Suprapubic skin (tissue), 4 donors: ENCODE measurements at places on chromosomes 16 and 17. TPM values are rescaled to one million over a fixed set of nuclear protein-coding genes. Genes with fewer than 3 reads are reported as not detected.

The SLC5A10 gene
- 0.68 TPM for total RNA-seq

The MLKL gene
- total RNA-seq: 3.1 TPM

The LGALS9C gene
- total RNA-seq: not detected

GRCh38 chr16:22326771-22327445, 29.7 kb downstream of the POLR3E start:
- H3K27me3 ChIP-seq: no peaks in the 10 kb centered on the region
- no peak overlapping the region for H3K27ac ChIP-seq
- H3K36me3 ChIP-seq: peaks cover 89% of the 10 kb centered on the region
- H3K4me1 ChIP-seq: no peaks in the 10 kb centered on the region

- no peaks in the 10 kb centered on the region for H3K36me3 ChIP-seq
- H3K27me3 ChIP-seq: peaks cover 22% of the 10 kb centered on the region
- H3K4me3 ChIP-seq: no peak overlapping the region
- no peak for DNase-seq
- peaks cover 4% of the 10 kb centered on the region for H3K4me1 ChIP-seq
Observed at GRCh38 chr17:67016039-67016762, 28.2 kb upstream of the CACNG1 start.

- H3K27me3 ChIP-seq: peaks cover 29% of the 10 kb centered on the region
- no peak overlapping the region for H3K4me3 ChIP-seq
- no peaks in the 10 kb centered on the region for H3K4me1 ChIP-seq
- no peak for DNase-seq
- H3K27ac ChIP-seq: no peak overlapping the region
- no peaks in the 10 kb centered on the region for H3K36me3 ChIP-seq
Observed at GRCh38 chr17:77701996-77702395, 256.5 kb upstream of the TNRC6C start.

DNA sequence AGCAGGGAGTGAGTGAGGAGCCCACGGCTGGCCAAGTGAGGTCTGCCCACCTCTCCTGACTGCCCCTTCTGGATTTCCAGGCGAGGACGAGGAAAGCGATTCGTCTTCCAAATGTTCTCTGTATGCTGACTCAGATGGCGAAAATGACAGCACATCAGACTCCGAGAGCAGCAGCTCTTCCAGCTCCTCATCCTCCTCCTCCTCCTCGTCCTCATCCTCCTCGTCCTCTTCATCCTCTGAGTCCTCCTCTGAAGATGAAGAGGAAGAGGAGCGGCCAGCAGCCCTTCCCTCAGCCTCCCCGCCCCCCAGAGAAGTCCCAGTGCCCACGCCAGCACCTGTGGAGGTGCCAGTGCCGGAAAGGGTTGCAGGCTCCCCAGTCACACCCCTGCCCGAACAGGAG, 13.7 kb upstream of the HSD3B7 start:
- no peak overlapping the region for H3K27ac ChIP-seq
- no peaks in the 10 kb centered on the region for H3K27me3 ChIP-seq
- H3K4me1 ChIP-seq: no peaks in the 10 kb centered on the region
- no peak for DNase-seq
- H3K36me3 ChIP-seq: peaks cover 100% of the 10 kb centered on the region
- H3K4me3 ChIP-seq: no peak overlapping the region

DNA sequence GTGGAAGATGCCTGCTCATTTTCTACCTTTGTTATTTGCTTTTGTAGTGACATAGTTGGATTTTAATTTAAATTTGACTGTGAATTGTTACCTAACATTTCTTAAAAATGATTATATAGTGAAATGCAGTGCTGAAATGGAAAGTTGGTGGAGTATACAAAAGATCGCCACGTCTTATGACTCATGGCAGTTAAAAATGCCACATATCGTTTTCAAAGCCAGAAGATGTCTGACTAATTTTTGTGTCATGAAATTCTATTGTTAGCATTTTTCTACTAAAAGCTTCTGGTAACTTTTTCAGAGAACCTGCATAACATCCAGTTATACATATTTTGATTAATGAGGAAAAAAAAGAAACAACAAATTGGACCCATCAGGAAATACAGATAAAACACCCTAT, 20.6 kb downstream of the MAP2K4 start:
- H3K4me3 ChIP-seq: no peak overlapping the region
- no peaks in the 10 kb centered on the region for H3K36me3 ChIP-seq
- no peaks in the 10 kb centered on the region for H3K27me3 ChIP-seq
- no peak for DNase-seq
- H3K4me1 ChIP-seq: peaks cover 31% of the 10 kb centered on the region

GRCh38 chr16:17270683-17271109, 200.1 kb downstream of the XYLT1 start:
- H3K27me3 ChIP-seq: no peaks in the 10 kb centered on the region
- no peak overlapping the region for H3K4me3 ChIP-seq
- no peak overlapping the region for H3K27ac ChIP-seq
- peaks cover 8% of the 10 kb centered on the region for H3K4me1 ChIP-seq

- H3K27me3 ChIP-seq: no peaks in the 10 kb centered on the region
- no peak overlapping the region for H3K4me3 ChIP-seq
- DNase-seq: no peak
- H3K27ac ChIP-seq: no peak overlapping the region
- peaks cover 3% of the 10 kb centered on the region for H3K36me3 ChIP-seq
Observed at GRCh38 chr17:82670661-82671450, 22.6 kb upstream of the WDR45B start.

DNA sequence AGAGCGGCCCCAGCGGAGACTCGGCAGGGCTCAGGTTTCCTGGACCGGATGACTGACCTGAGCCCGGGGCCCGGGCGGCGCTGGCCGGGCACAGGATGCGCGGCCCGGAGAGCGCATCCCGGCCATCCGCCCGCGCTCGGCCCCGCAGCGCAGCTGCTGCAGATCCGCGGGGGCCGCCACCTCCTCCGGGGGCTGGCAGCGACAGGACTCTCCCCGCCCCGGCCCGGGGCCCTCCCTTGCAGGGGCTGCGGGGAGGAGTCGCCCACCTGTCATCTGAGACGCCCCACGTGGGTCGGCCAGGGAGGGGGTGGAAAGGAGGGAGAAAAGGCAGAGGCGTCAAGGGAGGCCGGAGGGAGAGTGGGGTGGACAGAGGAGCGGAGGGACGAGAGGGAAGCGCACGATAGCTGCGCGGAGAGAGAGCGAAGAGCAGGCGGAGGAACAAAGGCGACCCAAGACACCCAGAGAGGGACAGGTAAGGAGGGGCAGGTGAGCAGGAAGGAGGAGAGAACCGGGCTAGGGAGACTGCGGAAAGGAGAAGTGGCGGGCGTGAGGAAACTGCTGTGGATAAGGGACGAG, 471 bp upstream of the PRKAR1A start:
- H3K27me3 ChIP-seq: no peaks in the 10 kb centered on the region
- peak overlapping the region; percentile 95 for H3K4me3 ChIP-seq
- peaks cover 39% of the 10 kb centered on the region for H3K4me1 ChIP-seq
- peak; percentile 88 for DNase-seq
- peak overlapping the region; percentile 99 for H3K27ac ChIP-seq

DNA sequence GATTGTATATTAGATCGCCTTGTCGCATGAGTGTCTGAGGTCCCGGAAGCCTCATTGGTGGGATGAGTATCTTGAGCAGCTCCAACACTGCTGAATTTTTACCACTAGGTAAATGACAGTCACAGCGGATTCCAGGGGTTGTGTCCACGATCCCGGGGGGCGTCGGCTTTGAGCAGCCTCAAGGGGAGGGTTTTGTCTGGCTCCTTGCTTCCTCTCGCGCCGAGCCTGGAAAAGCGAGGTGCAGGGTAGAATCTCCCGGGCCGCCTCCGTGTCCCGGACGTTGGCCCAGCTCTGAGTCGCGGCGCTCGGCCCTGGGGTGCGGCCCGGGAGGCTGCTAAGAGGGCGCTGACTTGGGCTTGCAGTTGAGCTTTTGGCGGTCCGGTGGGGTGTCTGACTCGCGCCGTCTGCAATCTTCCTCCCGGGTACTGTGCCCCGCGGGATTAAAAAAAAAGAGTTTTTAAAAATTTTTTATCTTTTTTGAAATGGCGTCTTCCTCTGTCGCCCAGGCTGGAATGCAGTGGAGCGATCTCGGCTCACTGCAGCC, 4.5 kb downstream of the OR1F1 start:
- no peak overlapping the region for H3K27ac ChIP-seq
- no peak for DNase-seq
- H3K36me3 ChIP-seq: no peaks in the 10 kb centered on the region
- peaks cover 97% of the 10 kb centered on the region for H3K27me3 ChIP-seq
- peaks cover 22% of the 10 kb centered on the region for H3K4me1 ChIP-seq

DNA sequence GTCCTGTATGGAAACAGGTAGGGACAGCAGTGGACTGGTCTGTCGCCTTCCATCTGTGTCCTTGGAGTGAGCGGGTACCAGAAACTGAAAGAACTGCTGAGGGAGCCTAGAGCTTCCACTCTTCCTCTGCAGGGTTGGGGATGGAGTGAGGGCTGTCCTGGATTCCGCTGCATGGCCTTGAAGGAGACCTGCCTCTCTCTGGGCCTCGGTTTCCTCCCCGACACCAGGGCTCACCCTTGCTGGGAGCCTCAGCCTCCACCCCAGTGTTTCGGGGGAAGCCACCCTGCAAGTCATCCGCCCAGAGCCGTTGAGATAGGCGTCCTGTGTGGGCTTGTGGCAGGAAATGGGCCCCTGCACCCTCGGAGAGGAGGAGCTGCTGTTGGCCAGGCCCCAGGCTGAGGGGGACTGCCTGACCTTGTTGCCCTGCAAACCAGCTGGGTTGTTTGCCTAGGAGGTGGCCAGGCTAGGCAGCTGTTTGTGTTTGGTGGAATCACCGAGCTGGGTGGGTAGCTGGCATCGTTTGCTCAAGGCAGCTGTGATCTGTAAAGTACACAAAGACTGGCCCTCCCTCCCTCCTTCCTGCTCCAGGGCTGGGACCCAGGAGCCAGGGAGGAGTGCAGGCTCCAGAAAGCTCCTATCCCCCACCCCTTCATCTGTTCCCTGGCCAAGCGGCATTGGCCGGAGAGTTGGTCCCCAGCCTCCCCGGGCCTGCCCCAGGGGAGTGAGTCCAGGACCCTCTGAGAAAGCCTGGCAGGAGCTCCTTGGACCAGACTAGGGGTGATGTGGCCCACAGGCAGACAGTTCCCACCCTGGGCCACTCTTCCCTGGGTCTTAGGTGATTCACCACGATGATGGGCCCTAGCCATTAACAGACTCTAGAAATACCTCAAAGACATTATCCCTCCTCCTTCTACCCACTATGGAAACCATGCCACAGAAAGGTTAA, 1.3 kb downstream of the RAB37 start:
- H3K27ac ChIP-seq: no peak overlapping the region
- no peaks in the 10 kb centered on the region for H3K36me3 ChIP-seq
- DNase-seq: no peak
- H3K27me3 ChIP-seq: peaks cover 74% of the 10 kb centered on the region
- H3K4me1 ChIP-seq: peaks cover 31% of the 10 kb centered on the region
- peak overlapping the region; percentile 43 for H3K4me3 ChIP-seq
